ENCODE measurements at places on chromosomes 2 and 18.

GRCh38 chr2:235287375-235287733, 206.5 kb upstream of the AGAP1 start:
- no peak for DNase-seq

DNA sequence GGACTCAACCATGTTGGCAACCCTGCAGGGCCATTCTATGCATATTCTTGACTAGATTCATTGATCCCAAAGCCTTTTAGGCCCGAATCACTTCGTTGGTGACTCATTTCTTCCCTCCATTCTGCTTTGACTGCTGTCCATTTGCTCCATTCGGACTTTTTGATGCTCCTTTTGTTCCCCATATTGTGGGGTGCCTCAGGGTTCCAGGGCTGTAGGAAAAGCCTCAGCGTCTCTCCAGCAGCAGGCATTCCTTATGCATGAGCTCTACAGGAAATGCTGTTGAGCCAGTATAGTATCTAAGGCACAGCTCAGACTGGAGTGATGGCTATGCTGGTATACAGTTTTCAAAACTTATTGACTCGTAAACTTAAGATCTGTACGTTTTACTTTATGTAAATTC, 292.6 kb downstream of the PRKCE start:
- no peak for DNase-seq

GRCh38 chr2:48337871-48338270, 192.1 kb upstream of the STON1 start:
- DNase-seq = no peak

GRCh38 chr2:2845806-2846315, 514.8 kb upstream of the MYT1L start:
- DNase-seq = no peak

GRCh38 chr2:112821142-112821541, 15.4 kb downstream of the IL1B start:
- DNase-seq = no peak

- DNase-seq = no peak
Measured at GRCh38 chr2:143974262-143974661, 545.7 kb downstream of the ZEB2 start.

DNA sequence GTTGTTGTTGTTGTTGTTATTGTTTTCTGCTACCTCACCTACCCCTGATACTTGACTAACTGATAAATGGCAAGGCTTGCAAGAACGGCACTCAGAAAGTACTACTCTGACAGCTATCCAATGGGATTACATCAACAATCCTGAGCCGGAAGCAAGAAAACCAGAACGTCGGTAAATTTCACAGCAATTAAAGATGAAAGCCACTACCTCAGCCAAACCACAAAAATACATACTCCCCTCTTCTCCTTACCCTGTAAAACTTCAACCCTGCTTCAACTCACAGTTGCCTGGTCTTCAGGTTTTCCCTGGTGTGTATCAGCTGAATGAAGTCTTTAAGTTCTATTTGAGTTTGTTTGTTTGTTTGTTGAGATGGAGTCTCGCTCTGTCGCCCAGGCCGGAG, 293.7 kb upstream of the RND3 start:
- DNase-seq = no peak

DNA sequence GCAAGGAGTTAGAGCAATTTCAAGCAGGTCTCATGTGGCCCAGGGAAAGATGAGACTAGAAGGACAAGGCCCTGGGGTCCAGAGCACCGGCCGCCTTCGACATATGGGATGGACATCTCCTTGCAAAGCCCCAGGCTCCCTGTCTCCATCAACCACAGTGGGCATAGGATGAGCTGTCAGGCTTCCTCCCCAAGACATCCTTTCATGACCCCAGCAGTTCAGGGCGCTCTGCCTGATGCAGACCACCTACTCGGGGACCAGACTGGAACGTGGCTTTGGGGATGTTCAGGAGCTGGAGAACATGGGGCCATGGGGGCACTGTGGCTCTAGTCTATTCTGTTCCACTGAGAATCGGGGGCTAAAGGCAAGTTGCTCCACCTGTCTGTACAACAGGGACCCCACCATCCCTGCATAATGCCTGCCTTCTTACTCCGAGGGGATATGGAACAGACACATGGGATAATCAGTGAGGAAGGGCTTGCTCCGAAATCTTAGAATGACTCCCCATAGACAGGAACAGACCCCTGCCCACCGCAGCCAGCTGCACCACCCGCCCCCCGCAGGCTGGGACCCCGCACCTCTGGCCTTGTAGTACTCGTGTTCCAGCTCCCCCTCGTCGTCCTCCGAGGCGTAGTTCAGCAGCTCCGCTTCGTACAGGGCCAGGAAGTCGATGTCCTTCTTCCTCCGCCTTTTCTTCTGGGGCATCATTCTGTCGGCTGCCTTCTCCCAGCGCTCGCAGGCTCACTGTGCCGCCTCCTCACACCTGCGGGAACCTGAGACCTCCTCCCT, 500 bp downstream of the LOXHD1 start:
- no peak for DNase-seq

DNA sequence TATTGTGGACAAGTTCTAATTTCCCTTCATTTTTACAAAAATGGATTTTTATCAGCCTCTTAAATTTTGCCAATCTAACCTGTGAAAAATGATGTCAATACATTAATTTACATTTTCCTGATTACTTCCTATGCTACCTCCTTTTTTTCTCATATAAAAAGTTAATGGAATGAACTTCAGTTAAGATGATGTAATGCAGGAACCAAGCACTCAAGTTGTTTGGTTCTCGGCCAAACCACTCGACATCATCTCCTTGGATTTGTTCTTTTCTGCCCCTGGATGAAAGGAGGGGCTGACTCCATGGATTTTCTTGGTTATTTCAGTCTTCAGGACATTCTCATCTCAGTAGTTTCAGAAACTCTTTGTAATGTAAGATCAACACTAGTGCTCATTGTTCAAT, 253.1 kb upstream of the NXPH2 start:
- no peak for DNase-seq

GRCh38 chr18:57026316-57026715, 120.6 kb upstream of the BOD1L2 start:
- DNase-seq = no peak

DNA sequence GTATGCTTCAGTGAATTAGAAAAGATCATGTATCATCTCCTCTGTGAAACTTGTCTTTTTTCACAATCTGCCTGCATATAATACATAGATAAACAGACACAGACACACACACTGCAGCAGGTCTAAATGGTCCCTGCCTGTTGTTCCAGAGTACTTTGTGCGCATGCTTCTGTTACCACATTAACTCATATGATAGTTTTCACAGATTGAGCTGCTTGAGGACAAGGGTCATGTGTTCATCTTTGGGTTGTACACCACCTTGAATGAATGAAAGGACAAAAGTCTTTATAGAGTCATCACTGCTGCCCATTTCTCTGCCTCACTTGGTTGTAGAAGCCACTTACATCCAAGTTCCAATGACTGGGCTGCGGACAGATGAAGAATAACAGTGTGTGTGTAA, 72.7 kb upstream of the GLS start:
- DNase-seq = no peak

GRCh38 chr2:1837458-1837857, 93.1 kb upstream of the PXDN start:
- DNase-seq = no peak

DNA sequence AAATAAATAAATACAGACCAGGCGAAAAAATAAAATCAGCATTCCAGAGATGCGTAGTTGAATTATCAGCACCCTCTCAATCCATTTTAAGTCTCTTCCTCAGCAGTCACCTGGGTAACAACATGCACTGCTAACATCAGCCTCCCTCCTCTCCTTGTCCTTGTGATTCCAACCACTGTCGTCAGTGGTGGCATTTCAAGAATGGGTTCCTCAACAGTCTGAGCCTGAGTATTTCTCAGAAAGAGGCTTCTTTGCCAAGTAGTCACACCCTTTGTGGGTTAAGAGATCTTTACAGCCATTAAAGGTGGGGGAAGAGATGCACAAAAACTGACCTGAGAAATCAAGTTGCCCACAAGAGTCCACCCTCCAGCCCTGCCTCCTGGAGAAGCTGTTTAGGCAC, 39.0 kb downstream of the NOL10 start:
- no peak for DNase-seq

DNA sequence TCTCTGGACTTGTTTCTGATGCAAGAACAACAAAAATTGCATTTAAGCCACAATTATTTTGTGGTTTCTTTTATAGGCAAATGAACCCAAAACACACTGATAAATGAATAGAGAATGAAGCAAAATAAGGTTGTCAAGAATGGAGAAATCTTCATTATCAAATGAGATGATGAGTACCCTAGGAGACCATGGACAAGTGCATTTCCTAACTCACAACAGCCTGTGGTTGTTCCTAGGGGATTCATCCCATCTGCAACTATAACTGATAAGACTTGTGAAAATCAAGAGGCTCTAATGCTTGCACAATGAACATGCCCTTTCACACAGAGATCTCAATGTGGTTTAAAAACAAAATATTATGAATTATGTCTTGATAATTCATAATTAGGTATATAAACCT, 159.9 kb downstream of the PDE1A start:
- DNase-seq = no peak

DNA sequence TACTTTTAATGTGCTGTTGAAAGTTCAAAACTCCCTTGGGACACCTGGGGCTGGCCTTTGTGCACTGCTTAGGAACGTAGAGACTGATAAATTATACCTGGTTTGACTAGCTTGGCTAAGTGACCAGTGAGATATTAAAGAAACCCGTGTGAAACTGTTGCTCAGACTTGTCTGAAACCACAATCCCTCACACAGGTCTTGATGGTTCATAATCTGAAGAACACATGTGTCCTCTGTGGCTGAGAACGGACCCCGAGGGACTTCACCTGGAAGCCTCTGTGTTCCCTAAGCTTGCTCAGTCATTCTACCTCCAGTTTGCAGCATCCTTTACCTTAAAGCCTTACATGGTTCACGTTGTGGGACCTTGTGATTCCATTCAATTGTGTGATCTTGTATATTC, 218.8 kb downstream of the CBLN2 start:
- no peak for DNase-seq

DNA sequence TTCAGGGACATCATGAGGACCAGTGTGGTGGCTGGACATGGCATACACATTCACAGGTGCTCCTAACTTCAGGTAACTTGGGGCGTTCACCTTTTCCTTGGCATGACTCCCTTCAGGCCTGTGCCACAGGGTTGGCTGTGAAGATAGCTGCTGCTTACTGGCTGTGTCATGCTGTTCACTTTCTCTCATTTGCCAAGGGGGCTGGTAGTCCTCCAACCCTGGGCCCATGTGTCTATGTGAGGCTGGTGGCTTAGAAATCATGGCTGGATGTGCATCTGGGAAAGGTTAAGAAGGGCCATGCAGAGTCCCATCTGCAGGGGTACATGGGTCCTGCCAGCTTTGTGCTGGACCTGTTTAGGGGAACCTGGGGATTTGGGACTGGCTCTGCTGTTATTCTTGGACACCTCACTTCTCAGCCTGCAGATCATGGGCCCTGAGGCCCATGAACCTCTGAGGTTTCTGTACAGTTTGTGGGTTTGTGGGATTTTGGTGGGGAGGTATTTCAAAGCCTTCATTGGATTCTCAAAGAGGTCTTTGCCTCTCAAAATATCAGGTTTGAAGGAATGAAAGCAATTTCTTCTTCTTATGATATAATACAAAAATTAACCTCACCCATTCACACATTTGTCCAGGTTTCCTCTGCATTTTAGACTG, 62.9 kb downstream of the FHOD3 start:
- no peak for DNase-seq

GRCh38 chr2:30421604-30422443, 25.2 kb upstream of the LCLAT1 start:
- no peak for DNase-seq

DNA sequence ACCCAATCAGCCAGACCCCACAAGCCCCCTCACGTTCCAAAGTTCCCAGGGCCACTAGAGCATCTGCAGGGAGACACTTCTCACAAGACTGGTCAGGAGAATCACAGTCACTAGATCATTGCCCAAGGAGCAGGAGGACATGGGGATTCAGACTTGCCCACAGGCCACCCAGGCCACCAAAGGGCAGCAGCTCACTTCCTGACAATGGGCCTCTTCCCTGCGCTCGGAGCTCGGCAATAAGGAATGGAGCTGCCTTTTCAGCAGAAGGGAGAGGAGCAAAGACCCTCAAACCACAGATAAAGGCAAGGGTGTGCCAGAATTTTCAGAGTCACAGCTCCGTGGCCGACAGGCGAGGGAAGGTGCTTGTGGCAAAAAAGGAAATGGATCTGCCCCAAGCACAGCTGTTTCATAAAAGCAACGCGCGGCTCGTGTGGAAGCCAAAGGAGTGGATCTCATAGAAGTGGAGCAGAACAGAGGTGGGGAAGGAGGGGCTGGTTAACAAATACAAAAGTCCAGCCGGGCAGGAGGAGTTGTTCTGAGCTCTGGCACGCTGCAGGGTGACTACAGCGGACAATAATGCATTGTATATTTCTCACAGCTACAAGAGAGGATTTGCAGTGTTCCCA, 72.1 kb downstream of the EDAR start:
- DNase-seq = no peak

- DNase-seq = no peak
Measured at GRCh38 chr2:28895189-28895893, 874 bp downstream of the WDR43 start.

DNA sequence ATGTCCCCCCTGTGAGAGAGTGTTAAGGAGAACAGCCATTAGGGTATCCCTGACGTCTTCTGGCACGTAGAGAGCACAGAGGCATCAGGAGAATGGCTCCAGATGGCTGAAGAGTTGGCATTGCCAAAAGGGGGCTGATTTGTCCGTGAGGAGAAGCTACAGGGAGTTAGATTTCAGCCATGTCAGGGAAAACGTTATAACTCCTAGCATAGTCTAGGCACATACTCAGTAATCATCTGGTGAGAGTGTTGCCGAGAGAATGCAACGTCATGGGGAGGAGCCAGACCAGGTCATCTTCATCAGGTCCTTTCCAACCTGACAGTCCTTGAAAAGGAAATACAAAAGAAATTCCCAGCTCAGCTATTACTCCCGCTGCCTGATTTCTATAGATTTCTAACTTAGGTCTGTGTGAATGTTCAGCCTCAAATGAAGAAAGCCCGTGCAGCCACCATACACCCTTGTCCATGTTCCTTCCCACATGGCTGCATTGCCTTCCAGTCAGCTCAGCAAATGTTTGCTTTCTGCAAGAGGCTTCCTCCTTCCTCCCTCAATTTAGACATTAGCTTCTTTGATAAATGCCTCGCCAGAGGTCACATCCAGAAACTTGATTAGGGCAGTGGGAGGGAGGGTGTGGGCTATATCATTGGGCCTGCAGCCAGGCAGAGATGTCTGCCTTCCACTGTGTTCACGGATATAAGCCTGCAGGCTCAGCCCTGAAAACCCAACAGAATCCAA, 93.0 kb downstream of the STPG4 start:
- no peak for DNase-seq

- no peak for DNase-seq
Measured at GRCh38 chr2:238097988-238098871, 1.9 kb upstream of the ESPNL start.

DNA sequence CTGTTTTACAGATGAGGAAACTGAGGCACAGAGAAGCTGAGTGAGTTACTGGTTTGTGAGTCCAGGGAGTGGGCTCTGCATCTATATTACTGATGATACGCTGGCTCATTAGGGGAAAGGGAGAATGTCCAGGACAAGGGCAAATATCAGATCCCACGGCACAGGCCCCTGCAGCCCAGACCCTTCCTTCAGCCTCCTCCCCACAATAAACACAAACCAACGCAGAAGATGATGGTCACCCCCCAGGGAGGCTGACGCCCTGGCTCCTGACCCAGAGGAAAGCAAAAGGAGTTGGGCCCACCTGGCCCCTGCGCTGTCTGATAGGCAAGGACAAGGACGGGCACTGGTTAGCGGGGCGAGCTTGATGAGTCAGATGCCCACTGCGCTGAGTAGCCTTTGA, 47.7 kb upstream of the ZBTB7C start:
- no peak for DNase-seq

GRCh38 chr2:8841932-8842331, 4.5 kb upstream of the KIDINS220 start:
- no peak for DNase-seq

GRCh38 chr2:231222318-231223000, 24.0 kb downstream of the ARMC9 start:
- no peak for DNase-seq

Measured in stimulated activated CD4-positive, alpha-beta T cell treated with anti-CD3 and anti-CD28 coated beads, TNF-alpha, amount 100 ng/mL, for 1 hour (primary cell).